ENCODE measurements at places on chromosomes 4 and X.

DNA sequence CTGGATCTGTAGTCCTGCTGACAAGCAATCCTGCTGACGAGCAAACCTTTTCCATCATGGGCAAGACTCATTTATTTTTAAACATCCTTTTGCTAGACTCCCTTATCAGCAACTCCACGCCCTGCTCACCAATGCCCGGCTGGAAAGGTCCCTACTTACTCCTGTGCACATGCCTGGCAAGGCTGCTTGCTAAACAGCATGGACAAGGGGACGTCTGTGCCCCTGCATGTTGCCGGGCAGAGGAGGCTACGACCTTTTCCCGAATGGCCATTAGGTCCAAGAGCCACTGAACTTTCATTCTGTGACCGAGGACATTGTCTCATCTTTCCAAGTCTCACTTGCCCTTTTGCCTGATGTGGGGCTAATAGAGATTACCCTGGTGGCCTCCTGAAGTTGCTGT, 98.6 kb downstream of the MGST2 start:
- DNase-seq: no peak

GRCh38 chr4:73836373-73837279, at the start of gene CXCL6:
CXCL6 (plus strand) TSS chr4:73836678; CDS start chr4:73836751, 73 bp downstream.
- DNase-seq: peak; percentile 39

- DNase-seq: peak; percentile 47
These were observed 1.6 kb upstream of the PDGFRA start for GRCh38 chr4:54227256-54228055.

- no peak for DNase-seq
These were observed 1.6 kb downstream of the SLC49A3 start for GRCh38 chr4:687048-687970.

DNA sequence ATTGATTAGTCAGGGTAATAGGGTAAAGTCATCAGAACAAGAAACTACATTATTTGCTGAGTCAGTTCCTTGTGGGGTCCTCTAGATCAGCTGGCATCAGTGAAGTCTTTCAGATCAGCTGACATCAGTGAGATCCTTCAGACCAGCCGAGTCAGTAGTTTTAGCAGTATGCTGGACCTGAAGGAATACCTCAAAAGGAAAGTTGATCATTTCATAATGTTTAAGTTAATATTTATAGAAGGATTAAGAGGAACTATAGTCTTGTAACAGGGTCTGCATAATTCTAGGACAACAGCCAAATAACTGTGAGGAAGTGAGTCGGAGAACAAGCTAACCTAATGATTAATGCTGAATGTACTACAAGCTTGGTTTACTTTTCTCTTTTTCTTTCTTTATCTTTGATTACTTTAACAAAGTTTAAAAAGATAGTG, 958 bp upstream of the UGT2B7 start:
- no peak for DNase-seq

- DNase-seq: no peak
These were observed 6.2 kb downstream of the HNRNPD start for GRCh38 chr4:82367438-82368097.

GRCh38 chr4:26531491-26532116, 41.3 kb upstream of the CCKAR start:
- no peak for DNase-seq

GRCh38 chr4:126264839-126265238, 950.1 kb downstream of the FAT4 start:
- no peak for DNase-seq

GRCh38 chr4:168063031-168063430, 29.3 kb upstream of the ANXA10 start:
- DNase-seq: no peak

- DNase-seq: no peak
These were observed 62.7 kb upstream of the SHOX start for GRCh38 chrX:567891-568290.

DNA sequence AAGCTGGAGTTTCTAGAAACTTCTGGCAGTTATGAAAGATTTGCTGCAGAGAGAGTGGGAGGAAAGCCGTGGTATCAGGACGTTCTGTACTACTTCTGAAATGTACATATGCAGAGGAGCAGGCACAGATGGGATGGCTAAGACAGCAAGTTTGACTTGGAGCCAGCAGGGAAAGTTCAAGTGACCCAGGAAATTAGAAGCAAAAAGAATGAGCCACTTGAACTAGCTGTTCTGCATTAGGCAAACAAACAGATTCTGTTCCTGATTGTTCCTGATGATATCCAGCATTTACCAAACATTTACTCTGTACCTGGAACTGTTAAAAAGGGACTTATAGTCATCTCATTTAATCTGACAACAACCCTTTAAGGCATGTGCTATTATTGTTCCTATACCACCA, 41.4 kb upstream of the CXCL13 start:
- no peak for DNase-seq

DNA sequence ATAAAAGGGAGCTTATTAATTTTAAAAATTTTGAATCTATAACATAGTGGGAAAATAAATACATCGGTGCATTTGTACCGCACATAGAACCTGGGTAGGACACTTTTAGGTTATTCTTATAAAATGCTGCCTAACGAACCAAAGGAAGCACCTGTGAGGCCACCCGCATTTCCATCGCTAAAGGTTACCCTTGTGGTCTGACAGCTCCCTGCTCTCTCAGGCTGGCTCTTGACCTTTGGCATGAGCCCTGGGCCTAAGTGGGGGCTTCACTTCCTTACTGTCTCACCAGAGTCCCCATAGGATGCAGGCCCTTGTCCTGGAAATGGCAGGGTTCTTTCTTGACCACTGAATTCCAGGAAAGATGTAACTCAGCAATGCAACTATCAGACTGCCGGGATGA, 46.0 kb downstream of the HADH start:
- DNase-seq: no peak

DNA sequence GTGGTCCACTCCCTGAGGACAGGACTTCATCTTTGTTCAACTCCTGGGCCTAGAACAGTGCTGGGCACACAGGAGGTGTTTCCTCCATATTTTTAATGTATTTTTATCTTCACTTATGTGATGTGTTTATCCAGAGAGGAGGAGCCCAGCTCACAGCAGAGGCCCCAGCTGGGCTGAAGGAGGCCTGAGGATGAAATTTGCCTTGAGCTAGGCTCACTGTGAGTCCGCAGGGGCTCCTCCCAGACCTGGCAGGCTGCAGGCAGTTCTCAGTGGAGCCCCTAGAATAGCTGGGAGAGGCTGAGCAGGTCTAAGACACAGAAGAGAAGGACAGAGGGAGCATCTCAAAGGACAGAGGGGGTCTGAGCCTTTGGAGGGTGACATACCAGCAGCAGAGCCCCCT, 26.8 kb downstream of the C4orf50 start:
- no peak for DNase-seq

DNA sequence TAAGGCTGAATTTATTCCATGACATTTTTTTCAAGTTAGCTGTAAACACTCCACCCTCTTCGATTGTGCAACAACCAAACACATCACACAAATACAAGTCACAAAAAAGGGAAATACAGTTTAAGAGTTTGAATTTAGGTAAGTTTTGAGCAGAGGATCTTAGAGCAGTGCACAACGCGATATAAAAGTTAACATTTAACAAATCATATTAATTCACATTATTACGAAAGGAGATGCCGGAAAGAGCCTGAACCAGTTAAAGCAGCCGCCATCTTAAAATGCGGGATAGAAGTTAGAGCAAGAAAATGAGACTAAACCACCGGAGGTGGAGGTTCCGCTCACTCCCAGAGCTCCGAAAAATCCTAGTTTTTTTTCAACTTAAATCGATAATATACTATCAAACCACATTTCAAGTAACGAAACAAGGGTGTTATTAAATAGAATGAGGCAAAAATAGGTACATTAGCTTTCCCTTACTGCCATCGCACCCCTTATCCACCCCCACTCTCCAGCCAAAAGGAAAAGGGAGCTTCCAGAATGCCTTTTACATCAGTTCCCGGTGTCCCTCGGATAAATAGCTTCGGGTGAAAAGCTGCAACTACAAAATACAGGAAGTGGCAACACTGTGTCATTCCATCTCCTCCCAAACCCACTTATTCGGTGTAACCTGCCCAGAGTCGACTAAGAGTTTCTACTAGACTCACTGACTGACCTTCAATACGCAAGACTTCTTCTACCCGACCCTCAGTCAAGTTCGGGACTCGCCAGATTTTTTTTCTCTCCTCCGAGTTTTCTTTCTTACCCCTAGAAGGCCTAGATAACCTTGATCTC, 1.9 kb downstream of the UBE2D3 start:
- DNase-seq: peak; percentile 48

DNA sequence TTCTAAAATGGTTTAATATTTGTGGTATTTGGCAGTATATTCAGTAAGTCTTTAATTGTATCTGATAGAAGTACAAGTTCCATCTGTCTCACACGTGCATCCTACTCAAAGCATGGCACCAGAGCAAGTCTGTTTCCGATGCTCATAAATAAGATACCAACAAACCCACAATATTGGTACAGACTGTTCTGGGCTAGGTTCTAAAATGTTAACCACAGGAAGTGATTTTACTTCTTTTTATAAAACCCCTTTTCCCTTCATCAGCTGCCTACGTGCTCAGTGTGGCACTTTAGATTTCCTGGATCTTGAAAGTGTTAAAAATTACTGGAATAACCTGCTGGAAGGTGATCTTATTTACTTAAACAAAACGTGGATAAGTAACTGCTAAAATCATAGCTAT, 165.1 kb downstream of the CFAP299 start:
- DNase-seq: no peak

DNA sequence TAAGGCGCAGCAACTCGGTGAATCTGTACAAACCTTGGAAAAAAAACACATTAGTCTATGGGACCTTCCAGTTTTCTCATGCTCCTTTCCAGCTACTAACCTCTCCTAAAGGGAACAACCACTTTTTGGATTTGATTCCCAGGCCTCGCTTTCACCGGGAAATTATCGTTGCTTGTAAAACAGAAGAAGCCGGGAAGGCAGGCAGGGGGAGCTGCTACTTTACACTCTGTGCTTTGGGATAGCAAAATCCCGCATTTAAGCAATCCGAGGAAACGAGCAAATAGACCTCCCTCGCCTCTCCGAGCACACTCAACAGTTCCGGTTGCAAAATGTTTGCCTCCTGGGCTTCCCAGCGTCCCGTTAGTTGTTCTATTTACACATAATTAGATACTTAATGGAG, 1.2 kb downstream of the CD38 start:
- DNase-seq: peak; percentile 30

GRCh38 chr4:21535898-21536297, 412.7 kb downstream of the KCNIP4 start:
- no peak for DNase-seq

GRCh38 chr4:25441519-25442117, 64.6 kb downstream of the ANAPC4 start:
- DNase-seq: peak; percentile 75

GRCh38 chrX:133980406-133980805, 5.0 kb downstream of the GPC3 start:
- no peak for DNase-seq

GRCh38 chr4:44326741-44327140, 121.9 kb downstream of the KCTD8 start:
- DNase-seq: no peak

DNA sequence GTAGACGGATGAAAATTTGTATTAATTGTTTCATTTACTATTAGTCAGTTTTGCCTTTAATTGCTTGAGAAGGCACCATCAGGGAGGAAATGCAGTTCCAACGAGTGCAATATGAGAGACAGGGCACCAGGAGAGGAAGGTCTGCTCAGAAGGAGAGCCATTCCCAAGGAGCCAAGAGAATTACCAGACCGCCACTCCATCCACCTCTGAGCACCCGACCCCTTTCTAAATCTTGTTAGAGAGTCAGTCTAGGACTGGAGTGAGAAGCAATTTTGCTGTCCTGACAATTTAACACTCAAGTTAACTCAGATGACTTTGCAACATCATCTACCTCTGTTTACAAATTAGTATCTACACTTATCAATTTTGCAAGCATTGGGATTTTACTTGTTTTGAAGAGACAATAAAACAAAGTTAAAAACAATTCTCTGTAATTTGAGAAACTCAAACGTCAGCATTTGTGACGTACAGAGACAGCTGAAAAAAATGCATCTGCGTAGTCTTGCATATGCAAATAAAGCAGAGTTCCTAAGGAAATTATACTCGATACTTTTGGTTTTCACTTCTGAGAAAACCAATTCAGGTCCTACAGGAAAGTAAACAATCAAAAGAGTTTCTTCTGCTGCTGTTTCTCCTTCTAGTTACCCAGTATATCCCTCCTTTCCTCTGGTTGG, 1704.7 kb upstream of the TENM3 start:
- DNase-seq: no peak

GRCh38 chrX:134570509-134570846, 87.8 kb downstream of the PLAC1 start:
- no peak for DNase-seq

GRCh38 chr4:1091561-1091995, 21.8 kb downstream of the RNF212 start:
- no peak for DNase-seq

DNA sequence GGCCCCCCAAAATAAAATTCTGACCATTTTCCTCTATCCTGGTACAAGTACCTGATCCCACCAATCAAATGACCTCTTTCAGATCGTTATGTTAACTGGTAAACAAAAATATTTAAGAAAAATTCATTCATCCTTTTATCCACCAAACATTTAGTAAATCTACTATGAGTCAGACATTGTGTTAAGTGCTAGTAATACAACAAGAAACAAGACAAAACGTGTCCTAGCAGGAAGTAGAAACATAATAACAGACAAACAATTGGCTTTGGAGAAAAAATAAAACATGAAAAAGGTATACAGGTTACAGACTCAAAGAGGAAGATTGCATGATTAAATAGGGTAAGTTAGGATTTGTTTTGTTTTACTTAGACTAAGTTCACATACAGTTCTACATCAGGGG, 43.7 kb downstream of the ANTXR2 start:
- DNase-seq: no peak

DNA sequence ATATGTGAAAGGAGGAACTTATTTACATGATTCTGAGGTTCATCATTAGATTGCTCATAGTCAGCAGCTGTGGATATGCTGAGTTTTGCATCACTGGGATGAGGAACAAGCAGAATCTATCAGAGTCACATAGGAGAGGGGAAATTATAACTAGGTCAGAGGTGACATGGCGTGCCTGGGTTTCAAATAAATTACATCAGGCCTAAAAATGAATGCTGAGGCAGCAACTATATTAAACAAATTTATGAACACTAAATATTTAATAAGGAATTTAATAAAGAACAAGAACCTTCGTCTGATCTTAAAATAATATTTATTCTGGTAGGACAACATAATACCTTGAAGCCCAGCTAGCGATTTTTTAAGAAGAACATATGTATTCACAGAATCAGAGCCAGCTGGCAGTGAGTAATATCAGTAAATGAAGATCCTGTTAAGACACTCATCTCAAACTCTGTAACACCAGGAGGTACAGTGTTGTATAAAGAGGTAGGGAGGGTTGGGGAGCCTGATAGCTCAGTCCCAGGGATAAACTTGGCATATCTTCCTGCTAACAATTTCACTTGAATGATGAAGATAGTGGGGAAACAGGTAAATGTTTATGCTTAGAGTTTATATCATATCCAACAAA, 60.9 kb upstream of the HS3ST1 start:
- DNase-seq: no peak

DNA sequence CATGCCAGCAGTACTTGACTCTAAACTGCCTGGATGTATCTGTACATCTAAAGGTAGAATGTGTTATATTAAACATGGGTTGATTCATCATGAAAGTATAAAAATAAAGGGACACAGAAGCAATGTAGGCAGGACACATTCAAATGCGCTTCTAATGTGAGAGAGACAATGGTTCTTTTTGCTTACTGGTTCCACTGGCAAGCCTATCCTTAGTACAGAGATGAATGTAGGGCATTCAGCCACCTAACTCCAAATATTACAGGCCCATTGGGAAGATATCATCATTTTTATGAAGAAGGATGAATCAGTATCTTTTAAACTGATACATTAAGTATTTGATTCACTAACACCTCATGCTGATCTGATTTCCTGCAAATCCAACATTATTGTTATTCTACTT, 18.0 kb downstream of the CDKL2 start:
- no peak for DNase-seq
